ENCODE measurements at places on chromosomes 1 and 21. TPM values are rescaled to one million over a fixed set of nuclear protein-coding genes. Genes with fewer than 3 reads are reported as not detected.

DNA sequence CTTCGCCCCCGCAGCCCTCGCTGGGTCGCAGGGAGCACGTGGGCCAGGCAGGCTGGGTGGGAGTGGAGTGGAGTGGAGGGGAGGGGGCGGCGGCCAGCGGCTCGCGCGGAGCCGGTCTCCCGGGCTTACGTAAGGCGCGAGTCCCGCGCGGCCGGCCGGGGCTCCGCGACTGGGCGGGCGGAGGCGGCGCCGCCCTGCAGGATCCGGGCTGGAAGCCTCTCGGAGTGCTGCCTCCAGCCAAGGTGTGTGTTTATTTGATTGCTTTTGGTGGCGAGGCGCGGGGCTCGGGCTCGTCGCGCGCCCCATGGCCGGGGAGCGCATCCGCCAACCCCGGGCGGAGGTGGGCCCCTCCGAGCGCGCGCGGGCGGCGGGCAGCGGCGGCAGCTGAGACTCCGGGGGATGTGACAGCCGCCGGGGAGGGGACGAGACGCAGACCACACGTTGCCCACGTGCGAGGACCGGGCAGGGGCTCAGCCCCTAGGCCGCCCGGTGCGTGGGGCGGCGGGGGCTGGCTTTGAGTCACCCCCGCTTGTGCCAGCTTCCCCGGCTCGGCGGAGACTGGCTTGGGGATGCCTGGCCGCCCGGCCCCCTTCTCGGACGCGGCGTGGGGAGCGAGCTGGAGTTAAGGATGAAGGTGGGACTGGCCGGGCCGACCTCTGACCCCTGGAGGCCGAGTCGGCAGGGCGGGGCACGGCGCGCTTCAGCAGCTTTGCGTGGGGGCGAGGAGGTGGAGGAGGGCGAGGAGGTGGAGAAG lies 402 bp upstream of the AK4 start:
- DNase-seq = peak; percentile 24

- peak; percentile 21 for DNase-seq
Measured at GRCh38 chr1:59178339-59179187, 118.3 kb upstream of the FGGY start.

- no peak for DNase-seq
Measured at GRCh38 chr1:223525957-223526356, 132.7 kb downstream of the CCDC185 start.

Gene C4BPA
- not detected for total RNA-seq

Gene LRRC39
- total RNA-seq = 121 TPM

GRCh38 chr1:231313661-231314060 lies 24.0 kb downstream of the EXOC8 start:
- DNase-seq = no peak

Gene IFNGR2
- 71.3 TPM for total RNA-seq
